ENCODE measurements at places on chromosomes 2 and 18.

DNA sequence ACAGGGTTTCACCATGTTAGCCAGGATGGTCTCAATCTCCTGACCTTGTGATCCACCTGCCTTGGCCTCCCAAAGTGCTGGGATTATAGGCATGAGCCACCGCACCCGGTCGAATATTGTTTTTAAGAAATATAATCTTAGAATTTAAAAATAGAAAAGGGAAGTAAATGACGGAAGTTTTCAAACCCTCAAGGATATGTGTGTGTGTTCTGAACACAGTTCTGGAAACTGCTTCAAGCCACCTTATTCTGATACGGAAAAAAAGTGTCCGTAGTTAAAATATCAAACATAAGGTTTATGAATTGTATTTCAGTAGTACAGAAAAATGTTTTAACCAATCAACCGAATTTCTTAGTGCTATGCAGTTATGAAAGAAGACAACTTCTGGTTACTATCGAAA is 115.9 kb downstream of the UPP2 start:
- no peak for DNase-seq

- DNase-seq = no peak
Observed at GRCh38 chr2:78832481-78832880, 193.0 kb upstream of the REG3G start.

DNA sequence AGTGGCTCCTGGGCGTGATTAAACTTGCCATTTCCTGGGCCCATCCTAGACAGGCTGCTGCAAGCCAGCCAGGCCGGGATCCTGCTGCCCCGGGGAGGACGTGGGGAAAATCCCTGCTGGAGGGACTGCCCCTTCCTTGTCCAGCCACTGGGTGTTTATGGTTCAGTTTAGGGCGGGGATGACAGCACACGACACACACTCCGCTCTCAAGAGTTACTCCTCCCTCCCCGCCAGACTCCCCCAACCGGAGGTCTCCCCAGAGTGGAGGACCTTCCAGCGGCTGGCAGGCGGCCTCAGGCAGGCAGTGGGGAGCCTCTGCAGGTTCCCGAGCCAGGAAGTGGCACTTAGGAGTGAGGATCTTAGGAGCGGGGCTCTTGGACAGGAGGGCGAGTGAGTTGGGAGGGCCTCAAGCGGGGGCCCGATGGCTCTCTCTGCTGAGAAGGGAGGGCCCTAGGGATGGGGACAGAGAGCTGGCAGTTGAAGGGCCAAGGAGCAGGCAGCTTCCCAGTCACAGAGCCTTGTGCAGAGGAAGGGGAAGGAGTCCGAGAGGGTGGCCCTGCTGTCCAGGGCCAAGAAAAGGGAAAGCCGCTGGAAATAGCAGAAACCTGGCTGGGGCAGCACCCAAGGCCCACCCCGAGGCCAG is 5.7 kb upstream of the GPR35 start:
- DNase-seq = no peak

GRCh38 chr2:192098814-192099491 is 95.8 kb downstream of the TMEFF2 start:
- no peak for DNase-seq

DNA sequence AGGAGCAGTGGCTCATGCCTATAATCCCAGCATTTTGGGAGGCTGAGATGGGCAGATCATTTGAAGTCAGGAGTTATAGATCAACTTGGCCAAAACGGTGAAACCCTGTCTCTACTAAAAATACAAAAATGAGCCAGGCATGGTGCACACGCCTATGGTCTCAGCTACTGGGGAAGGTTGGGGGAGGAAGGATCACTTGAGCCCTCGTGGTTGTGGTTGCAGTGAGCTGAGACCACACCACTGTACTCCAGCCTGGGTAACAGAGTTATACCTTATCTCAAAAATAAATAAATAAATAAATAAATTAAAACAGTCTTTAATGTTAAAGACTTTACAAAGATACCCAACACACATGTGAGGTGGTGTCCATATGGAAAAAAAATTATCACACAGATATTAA is 134.0 kb downstream of the C2orf74 start:
- DNase-seq = no peak

DNA sequence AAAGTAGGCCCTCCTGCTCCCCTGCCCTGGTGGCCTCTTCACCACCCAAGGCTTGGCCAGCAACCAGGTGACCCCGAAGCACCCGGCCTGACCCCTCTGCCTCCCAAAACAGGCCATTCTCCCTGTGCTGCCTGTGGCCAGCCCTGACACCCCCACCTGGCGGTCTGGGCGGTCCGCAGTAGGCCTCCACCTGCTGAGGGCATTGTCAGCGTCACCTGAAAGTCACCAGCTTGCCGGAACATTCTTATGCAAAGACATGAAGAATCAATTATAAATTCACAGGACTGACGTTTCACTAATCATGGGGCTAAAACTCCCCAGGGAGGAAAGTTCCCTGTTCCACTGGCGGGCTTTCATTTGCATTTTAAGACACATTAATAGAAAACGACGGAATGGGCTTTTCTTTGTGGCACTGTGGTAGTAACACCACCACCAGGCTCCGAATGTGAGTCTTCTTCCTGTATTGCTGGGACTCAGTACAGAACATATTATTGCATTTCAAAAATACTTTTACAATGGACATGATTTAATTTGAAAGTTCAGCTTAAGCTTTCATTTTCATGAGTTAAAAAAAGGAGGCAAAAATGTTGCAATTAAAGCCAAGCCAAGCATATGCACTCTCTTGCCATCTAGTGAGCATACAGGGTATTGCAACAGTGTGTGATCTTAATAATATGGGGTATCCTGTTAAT is 57.4 kb downstream of the ADI1 start:
- no peak for DNase-seq

DNA sequence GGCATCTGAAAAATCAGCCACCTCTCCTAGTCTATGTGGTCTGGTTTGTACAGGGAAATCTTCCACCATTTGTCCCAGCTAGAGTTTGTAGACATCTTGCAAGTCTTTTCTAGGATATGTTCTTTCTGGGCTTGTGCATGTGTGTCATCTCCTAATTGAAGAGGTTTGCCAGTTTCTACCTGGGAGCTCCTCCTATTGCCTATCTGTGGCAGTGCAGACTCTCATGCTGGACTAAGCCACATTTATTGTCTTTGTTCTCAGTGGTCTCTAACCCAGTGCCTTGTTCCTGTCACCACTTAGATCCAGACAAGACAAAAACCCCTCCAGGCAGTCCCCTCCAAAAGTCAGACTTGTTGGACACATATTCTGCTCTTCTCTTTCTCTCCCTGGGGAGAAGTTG is 72.0 kb upstream of the MRPS9 start:
- DNase-seq = no peak

DNA sequence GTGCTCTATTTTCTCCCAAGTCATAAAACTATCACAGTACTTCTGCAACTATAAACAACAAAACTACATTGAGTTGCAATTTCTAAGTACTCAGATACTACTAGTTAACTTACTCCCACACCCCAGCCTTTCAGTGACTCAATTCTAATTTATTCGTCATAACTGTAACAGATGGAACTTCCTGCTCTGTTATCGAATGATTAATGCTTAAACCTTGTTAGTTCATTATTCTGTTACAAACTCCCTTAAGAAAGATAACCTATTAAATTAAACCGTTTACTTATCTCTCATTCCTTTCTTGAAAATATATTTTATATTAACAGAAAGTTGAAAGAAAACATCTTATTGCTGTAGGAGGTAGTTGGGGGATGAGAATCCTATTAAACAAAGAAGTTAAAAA is 17.0 kb downstream of the TNFAIP6 start:
- no peak for DNase-seq

DNA sequence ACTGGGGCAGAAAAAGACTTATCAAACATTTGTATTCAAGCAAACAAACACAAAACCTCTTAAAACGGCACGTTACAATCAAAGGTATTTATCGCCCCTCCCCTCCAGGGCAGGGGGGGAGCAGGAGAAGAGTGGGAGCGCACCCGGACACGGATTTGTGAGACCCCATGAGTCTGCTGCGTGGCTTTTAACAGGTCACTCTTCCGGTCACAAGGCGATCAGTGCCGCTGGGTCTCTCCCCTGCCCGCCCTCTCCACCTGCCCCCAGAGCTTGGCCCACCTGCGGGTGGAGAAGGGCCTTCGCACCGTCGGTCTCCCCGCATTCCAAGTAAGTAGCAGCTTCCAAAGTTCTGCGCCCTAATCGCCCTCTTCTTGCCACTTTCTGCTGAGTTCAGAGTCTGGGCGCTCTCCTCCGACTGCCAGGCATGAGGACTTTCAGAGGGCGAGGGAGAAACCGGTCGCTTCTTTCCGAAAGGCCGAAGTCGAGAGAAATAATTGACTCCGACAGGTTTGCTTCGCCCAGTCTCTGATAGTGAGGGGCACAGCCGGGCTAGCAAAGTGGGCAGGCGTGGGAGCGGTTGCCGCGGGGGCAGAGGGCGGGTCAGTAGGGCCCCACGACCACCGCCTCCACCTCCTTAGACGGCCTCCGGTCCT is 800 bp downstream of the RPRM start:
- DNase-seq = no peak

GRCh38 chr2:143726151-143726845 is 597.1 kb downstream of the ARHGAP15 start:
- no peak for DNase-seq

GRCh38 chr2:30741576-30741975 is 65.7 kb downstream of the CAPN13 start:
- DNase-seq = no peak

- DNase-seq = no peak
Observed at GRCh38 chr2:207503234-207503633, 26.5 kb upstream of the CREB1 start.

- DNase-seq = no peak
Observed at GRCh38 chr2:199115169-199115568, 342.6 kb downstream of the SATB2 start.

DNA sequence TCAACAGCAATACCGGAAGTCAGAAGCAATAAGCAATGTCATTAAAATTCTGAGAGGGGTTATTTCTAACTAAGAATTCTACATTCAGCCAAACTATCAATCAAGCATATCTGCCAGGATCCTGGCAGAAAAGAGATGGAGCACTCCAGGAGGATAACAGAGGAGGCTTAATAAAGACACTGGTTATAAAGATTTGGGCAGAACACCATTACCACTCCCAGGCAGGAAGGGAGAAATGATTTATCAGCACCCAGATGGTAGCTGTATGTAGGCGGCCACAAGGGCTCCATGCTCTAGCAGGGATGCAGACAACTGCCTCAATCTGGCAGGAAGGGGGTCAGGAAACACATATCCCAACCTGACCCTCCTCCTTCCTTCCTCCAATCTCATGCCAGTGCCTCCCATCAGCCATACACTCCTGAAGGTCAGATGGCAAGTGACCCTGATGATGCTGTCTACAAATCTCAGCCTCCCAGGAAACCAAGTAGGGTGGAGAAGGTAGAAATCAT is 20.5 kb upstream of the TNFAIP6 start:
- DNase-seq = no peak

- DNase-seq = no peak
Observed at GRCh38 chr2:241235859-241236593, 47.5 kb downstream of the ANO7 start.

GRCh38 chr2:146027156-146027555 is 1507.2 kb upstream of the ZEB2 start:
- DNase-seq = no peak

DNA sequence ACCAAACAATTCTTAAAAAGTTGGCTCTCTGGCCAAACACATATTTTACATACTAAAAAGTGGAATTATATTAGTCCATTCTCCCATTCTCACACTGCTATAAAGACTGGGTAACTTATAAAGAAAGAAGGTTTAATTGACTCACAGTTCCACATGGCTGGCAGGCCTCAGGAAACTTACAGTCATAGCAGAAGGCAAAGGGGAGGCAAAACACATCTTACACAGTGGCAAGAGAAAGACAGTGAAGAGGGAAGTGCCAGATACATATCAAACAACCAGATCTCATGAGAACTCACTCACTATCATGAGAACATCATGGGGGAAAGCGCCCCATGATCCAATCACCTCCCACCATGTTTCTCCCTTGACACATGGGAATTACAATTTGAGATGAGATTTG is 42.6 kb downstream of the EDAR start:
- no peak for DNase-seq

GRCh38 chr18:45938488-45938935 is 28.6 kb downstream of the EPG5 start:
- DNase-seq = peak; percentile 51

DNA sequence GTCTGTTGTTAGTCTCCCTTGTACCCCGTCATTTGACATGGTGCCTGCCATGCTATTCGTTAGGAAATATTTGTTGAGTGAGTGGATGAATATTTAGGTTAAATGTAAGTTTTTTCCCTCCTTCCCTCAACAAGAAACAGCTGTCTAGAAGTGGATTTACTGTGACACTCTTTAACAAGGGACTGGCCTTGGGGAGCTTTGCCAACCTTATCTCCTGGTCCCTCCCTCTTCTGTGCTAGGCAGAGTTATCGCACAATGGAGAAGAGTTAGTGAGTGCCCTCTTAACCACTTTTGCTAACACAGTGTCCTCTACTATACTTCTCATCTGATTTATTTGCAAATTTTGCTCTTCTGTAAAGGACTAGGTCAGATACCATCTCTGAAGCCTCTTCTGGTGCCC is 61.2 kb downstream of the DIS3L2 start:
- DNase-seq = no peak

DNA sequence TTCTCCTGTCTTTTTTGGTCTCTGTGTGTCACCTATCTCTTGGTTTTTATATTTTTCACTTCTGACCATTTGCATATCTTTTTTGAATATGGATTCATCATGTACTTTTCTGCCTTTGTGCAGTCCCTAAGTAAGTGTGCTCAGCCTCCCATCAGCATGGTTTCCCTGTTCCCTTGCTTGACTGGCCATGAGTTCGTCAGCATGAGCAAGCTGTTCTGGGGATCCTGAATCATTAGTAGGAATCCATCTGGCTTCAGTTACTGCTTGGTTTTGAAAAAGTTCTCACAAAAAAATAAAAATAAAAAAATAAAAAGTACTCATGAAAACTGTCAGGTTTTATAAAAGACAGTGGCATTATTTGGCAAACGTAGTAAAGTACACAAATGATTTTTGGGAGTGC is 144.1 kb downstream of the NCOA1 start:
- no peak for DNase-seq

DNA sequence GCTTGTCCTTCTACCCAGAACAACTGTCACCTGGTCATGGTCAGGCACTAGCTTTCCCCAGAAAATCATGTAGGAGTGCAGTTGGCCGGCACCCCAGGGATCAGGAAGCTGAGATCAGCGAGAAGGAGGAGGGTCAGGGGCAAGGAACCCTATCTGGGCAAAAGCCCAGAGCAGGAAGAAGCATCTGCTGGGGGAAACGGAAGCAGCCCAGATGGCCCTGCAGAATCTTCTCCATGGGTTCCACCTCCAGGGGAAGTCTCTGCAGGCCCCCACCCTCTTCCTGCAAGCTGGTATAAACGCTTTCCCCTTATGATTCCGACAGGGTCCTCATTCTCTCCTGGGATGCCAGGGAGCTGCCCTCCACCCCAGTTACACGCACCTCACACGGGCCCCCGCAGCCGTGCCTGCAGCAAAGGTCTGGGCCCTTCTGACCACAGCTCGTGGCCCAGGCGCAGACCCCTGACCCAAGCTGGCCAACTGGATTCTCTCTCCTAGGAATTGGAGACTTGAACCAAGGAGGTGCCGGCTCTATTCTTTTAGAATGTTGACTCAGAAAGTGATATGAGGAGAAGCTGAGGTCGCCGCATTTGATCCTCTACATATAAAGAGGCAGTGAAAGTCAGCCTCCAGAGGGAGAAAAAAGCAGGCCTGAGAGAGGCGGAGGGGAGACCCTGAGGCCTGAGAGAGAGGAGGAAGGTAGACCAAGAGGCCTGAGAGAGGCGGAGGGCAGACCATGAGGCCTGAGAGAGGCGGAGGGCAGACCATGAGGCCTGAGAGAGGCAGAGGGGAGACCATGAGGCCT is 71.0 kb downstream of the STPG4 start:
- DNase-seq = no peak
